ENCODE measurements at places on chromosomes 4 and X.

- no peak for DNase-seq
These were observed 185.9 kb downstream of the SHROOM3 start for GRCh38 chr4:76620723-76621468.

GRCh38 chrX:37745835-37746217, 34.0 kb upstream of the CYBB start:
- no peak for DNase-seq

- no peak for DNase-seq
These were observed 37.7 kb downstream of the ETDC start for GRCh38 chrX:135346975-135347374.

GRCh38 chr4:179766938-179767337, 2324.7 kb upstream of the AGA start:
- no peak for DNase-seq

DNA sequence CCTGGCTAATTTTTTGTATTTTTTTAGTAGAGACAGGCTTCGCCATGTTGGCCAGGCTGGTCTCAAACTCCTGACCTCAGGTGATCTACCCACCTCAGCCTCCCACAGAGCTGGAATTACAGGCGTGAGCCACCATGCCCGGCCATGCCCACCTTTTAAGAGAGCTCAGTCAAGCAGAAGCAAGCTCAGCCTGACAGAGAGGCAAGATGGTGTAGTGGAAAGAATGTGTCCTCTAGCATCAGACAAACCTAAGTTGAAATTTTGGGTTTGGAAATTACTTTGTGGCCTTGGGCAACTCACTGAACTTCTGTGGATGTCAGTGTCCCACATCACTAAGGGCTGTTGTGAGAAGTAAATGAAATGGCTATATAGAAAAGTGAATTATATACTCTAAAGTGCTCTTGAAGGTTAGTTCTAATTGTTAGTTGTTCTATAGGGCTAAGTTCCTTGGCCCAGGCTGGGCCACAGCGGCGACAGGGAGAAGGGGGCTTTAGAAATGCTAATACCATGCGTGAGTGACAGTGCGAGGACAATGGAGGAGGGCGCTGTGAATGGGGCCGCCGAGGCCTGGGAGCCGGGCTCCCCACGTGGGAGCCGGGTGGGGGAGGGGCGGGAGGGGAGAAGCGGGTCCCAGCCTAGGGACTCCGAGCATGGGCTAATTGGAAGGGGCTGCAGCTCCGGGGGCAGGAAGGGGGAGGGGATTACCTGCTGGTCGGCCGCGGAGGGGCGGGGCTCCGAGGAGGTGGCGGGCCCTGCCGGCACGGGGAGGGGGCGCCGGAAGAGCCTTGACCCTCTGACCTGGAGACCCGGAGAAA, 15.6 kb downstream of the PJA1 start:
- no peak for DNase-seq

- no peak for DNase-seq
These were observed 3.7 kb downstream of the SHOX start for GRCh38 chrX:633985-634958.

DNA sequence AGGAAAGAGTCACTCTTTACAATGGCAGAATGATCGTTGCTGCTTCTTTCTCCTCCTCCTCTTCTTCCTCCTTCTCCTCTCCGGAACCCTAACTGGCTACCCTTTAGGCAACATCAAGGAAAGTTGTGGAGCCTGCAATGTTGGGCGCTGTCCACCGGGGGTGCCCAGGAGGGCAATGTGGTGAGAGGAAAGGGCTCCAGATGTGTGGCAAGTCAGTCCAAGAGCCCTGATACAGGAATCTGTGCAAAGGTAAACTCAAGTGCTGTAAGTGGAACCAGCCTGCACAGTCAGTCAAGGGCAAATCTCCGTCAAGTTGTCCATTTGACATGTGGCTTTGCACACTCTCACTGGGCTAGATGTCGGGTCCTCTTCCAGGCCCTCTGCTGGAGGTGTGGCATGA, 2.8 kb downstream of the RTL5 start:
- no peak for DNase-seq

DNA sequence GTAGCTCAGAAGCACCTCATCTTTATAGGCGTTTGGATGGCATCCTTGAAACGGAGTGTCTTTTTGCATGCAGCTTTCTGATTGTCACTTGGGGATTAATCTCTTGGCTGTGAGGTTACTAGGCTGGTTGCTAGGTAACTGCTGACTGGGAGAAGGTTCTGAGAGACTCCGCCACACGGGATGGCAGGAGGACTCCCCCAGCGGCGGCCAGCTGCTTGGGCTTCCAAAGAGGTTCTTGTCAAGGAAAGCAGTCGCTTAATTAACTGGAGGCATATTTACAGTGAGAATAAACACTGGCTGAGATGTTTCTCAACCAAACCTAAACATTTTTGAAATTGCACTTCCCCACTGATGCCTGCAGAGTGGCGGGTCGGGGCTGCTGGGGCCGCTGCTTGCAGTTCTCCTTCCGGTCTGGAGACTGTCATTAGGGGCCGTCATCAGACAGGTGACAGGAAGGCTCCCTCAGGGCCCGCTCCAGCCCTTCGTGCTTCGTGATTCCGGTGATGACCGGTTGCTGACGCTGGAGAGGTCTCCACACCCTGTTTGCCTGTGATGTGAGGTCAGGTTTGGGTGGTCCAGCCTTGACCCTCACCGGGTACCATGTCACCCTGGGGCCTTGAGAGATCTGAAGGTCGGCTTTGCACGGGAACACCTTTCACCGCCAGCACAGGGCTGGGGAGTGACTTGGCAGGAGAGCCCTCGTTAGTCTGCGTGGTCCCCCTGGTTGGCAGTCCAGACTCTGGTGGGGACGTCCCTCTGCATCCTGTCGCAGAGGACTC, 9.1 kb downstream of the NSG1 start:
- DNase-seq, result no peak

DNA sequence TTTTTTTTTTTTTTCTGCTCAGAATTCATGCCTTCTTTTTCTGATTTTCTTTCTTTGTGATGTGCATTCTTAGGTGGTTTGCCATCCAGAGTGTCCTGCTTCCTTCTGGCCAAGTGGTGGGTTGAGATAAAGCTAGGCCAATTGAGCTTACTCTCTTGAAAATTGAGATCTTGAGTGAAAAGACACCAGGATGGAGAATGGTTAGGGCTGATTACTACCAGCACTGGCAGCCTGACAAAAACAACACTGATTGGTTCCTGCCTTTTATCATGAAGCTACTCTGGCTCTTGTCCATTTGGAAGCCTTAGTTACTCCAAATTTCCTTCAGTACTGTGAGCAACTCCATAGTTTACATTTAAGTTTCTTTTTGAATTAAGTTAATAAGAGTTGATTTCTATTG, 404.0 kb downstream of the PPARGC1A start:
- DNase-seq, result no peak

- DNase-seq, result no peak
These were observed 236.7 kb downstream of the SLITRK2 start for GRCh38 chrX:146054311-146054710.

DNA sequence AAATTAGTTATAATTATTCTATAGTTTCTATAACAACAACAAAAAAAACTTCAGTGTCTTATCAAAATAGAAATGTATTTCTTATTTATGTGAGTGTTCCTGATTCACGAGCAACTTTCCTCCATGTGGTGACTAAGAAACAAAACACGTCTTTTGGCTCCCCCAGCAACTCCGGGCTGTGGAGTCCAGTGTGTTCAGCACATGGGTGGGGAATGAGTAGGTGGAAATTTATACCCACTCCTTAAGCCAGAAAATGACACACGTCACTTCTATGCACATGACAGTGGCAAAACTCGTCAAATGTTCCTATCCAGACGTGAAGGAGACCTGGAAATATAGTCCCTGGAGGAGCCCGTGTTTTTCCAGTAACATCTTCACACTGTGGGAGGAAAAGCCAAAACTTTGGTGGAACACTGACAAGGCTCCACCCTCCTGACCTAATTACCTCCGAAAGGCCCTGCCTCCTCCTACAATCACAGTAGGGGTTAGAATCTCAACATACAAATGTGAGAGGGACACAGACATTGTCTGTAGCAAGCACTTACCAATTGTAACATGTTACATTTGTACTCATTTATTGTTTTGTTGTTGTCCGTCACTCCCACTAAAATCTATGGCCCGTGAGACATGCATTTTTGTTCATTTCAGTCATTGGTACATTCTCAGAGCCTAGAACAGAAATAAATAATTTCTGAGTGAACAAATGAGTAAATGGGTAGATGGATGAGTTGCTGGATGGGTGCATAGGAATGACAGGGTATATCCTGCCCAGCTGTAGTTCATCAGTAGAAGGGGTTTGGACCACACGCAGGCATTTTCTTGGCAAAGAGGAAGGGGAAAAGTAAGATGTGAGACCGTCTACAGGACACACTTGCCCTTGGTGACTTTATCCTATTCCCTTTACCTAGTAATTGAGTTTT, 605.8 kb upstream of the TENM3 start:
- DNase-seq, result no peak

- no peak for DNase-seq
These were observed 111.7 kb downstream of the TENM3 start for GRCh38 chr4:182354867-182355266.

DNA sequence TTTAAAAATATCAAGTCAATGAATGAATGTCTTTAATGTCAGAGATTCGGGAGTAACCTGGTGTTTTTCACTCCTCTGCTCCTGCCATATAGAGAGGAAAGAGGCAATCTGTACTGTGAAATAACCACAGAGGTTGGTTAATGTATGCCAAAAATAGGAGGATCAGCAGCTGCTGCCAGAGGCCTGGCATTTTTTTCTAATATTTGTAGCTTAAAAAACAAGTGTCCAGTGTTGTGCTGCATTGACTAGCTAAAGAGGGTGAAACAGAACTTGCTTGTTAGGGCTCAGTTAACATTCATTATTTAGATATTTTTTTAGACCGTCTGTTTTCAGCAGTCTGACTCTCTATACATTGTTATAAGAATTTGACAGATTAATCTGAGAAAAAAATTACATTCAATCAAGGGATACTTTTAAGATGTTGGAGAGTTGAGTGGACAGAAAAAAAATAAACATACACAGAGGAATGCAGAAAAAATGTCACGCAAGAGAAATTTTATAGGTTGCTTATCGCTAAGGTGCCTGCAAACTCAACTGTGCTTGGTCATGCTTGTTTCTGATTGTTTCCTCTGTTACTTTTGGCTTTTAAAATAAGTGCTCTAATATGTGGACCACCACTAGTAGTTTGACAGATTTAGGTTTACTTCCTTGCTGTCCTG, 392.3 kb upstream of the GALNT7 start:
- DNase-seq, result no peak

- DNase-seq, result no peak
These were observed 2.7 kb downstream of the ELOVL6 start for GRCh38 chr4:110195561-110196205.

DNA sequence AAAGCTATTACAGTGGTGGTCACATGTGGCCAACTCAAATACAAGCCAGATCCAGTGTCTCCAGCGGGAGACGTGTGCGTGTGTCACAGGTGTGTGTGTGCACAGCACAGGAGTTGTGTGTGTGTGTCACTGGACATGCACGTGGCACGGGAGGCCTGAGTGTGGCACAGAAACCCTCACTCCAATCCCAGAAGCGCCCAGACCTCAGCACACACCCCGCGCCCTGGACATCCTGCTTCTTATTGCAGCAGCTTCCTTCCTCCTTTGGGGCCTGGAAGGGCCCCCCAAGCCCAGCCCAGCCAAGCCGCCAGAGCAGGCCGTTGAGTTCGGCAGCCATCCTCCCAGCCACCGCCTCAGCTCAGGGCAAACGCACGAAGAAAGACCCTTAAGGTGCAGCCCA, 37.9 kb downstream of the ACOX3 start:
- DNase-seq, result no peak

DNA sequence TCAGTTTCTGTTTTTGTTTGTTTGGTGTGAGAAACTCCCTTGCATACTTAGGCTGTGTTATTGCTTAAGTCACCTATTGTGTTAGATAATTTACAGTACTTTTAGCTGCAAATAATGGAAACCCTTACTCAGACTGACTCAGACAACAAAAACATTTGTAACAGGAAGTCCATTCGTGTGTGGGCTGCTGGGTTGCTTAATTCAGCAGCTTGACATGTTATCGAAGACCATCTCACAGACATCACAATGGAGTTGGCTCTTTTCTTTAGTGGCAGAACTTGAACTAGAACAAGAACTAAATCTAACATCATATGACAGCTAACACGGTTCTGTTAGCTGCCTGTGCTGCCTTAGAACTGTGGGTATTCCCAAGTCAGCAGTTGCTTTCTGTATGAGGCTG, 9.9 kb upstream of the GABRE start:
- DNase-seq, result no peak

GRCh38 chr4:30716681-30717207, 3.4 kb upstream of the PCDH7 start:
- no peak for DNase-seq

DNA sequence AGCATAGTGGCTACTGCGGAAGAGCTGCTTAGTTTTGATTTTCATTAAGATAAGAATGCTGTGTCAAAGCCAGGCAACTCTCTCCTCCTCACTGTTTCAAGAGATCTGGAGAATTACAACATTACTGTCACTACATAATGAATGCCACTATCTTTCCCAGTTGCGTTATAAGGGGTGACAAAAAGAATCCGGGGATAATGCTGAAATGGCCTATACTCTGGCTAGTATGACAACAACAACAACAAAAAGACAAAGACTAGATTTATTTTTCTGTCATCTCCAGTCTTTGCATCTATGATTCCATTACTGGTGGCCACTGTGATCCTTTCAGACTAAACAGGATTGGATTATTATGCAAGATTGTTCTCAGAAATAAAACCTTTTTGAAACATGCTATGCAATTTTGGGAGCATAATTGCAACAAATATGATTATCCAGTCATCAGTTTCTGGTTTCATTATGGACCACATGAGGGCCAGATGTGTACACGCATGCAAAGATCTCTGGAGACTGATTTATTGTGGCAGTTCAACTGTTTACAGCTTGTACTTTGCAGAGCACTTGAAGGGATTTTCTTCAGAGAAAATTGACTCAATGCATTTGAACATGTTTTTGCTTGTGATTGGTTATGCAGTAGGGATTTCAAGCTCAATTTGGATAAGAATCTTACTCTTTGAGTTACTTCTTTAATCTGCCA, 31.1 kb upstream of the SPANXB1 start:
- no peak for DNase-seq

GRCh38 chr4:47451657-47452056, 11.8 kb downstream of the COMMD8 start:
- DNase-seq, result no peak

GRCh38 chr4:179989975-179990374, 2253.2 kb upstream of the TENM3 start:
- DNase-seq, result no peak

DNA sequence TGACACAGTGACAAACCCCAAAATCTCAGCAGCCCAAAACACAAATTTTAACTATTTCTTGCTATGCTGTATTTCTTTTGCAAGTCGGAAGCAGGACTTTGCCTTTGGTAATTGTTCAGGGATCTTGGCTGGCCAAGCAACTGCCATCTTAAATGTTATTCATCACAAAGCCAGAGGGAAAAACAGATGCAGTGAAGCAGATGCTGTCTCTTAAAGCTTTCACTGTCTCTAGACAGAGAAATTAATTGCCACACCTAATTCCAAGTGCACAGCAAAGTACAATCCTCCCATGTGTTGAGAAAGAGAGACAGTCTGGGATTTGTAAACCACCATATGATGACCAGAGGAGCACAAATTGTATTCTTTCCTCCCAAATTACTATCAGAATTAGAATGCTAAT, 30.0 kb upstream of the GALNT7 start:
- no peak for DNase-seq
